ENCODE measurements at places on chromosomes 12 and 14. TPM values are rescaled to one million over a fixed set of nuclear protein-coding genes. Genes with fewer than 3 reads are reported as not detected.

RASSF9 gene
- 0.59 TPM for total RNA-seq

TNS2 gene
- 107 TPM for total RNA-seq

CLEC2A gene
- not detected for total RNA-seq

CLEC4C gene
- total RNA-seq: not detected

BMP4 gene
- 2.1 TPM for total RNA-seq

SRSF5 gene
- 87.9 TPM for total RNA-seq

LRRC43 gene
- 0.31 TPM for total RNA-seq

GRCh38 chr12:25981597-25981996, 23.1 kb downstream of the RASSF8 start:
- H3K36me3 ChIP-seq: no peaks in the 10 kb centered on the region
- no peak overlapping the region for H3K27ac ChIP-seq
- DNase-seq: no peak
- no peaks in the 10 kb centered on the region for H3K27me3 ChIP-seq

GRCh38 chr14:22152161-22152870, 436.7 kb downstream of the DAD1 start:
- no peaks in the 10 kb centered on the region for H3K4me1 ChIP-seq
- no peak for DNase-seq
- no peak overlapping the region for H3K27ac ChIP-seq

DNA sequence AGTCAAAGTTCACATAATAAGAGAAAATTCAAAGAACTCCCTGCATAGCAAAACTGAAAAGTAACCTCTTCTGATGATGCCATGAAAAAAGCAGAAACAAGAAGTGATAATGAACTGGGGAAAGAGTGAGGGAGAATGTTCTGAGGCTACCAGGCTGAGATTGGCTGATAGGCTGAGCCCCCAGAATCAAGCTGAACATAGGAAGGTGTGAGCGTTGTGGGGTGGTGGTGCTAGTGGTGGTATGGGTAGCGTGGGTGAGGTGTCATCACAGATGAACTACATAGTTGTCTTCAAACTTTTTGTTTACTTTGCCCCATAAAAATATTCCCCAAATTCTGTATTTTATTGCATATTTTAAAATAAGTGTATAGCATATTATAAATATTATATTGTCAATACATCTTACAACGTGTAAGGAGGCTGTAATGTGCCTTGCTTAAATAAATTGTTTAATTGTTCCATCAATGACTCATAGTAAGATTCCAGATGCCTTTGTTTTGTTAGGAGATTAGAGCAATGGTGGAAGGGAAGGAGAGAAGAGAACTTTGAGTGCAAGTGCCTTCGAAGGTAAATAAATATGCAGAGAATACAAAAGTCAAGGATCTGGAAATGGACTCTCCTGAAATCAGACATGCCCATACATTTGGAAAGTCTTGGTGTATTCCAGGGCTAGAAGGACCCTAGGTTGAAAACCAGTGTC, 15.8 kb upstream of the CFAP54 start:
- no peak overlapping the region for H3K4me3 ChIP-seq
- H3K36me3 ChIP-seq: no peaks in the 10 kb centered on the region
- no peak for DNase-seq
- no peaks in the 10 kb centered on the region for H3K4me1 ChIP-seq
- H3K27ac ChIP-seq: no peak overlapping the region

DNA sequence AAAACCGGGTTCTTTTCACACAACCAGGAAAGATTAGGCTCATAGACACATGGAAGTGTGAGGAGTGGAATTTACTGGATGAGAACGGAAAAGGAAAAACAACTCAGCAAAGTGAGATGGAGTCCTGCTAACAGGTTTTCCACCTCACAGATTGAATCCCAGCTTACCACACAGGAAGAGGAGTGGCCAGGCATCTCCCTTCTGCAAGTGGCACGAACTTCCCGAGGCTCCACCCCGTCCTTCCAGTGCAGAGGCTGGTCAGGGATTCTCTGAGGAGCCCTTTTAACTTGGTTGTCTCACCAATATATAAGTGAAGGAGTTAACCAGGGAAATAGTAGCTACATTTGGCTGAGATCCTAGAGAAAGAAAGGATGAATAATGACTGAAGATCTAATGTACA, 102.8 kb downstream of the SCAF11 start:
- DNase-seq: no peak
- no peaks in the 10 kb centered on the region for H3K27me3 ChIP-seq
- peaks cover 8% of the 10 kb centered on the region for H3K36me3 ChIP-seq

- peak; percentile 61 for DNase-seq
- no peaks in the 10 kb centered on the region for H3K36me3 ChIP-seq
- H3K4me3 ChIP-seq: no peak overlapping the region
- no peaks in the 10 kb centered on the region for H3K4me1 ChIP-seq
Measured at GRCh38 chr14:29637411-29637810, 290.2 kb downstream of the PRKD1 start.

GRCh38 chr12:64385019-64385418, 5.5 kb downstream of the C12orf56 start:
- H3K27ac ChIP-seq: no peak overlapping the region
- no peaks in the 10 kb centered on the region for H3K4me1 ChIP-seq
- H3K36me3 ChIP-seq: no peaks in the 10 kb centered on the region
- DNase-seq: no peak
- H3K4me3 ChIP-seq: no peak overlapping the region
- H3K27me3 ChIP-seq: no peaks in the 10 kb centered on the region

- H3K36me3 ChIP-seq: no peaks in the 10 kb centered on the region
- peak overlapping the region; percentile 80 for H3K27ac ChIP-seq
- no peaks in the 10 kb centered on the region for H3K4me1 ChIP-seq
- DNase-seq: peak; percentile 63
- peak overlapping the region; percentile 31 for H3K4me3 ChIP-seq
- H3K27me3 ChIP-seq: no peaks in the 10 kb centered on the region
Measured at GRCh38 chr12:6953442-6954315, 2.5 kb downstream of the PTPN6 start.

DNA sequence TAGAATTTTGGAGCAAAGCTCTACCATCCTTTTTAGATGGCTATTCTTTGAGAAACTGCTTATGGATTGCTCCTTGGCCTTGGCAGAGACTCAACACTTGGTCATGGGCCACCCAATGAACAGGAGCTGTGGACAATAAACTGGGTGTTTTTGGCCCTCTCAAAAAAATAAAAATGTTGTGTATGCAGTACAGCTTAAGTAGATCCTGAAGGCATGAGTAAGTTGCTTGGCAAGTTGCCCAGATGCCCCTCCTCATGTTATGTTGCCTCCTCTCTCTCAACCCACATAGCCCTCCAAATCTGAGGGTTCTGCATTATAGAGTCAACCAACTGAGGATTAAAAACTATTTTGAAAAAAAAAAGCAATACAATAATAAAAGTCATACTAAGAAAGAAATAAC, 124.9 kb downstream of the ATP23 start:
- no peak overlapping the region for H3K27ac ChIP-seq
- H3K4me1 ChIP-seq: no peaks in the 10 kb centered on the region
- H3K36me3 ChIP-seq: no peaks in the 10 kb centered on the region
- no peak overlapping the region for H3K4me3 ChIP-seq
- no peak for DNase-seq
- H3K27me3 ChIP-seq: no peaks in the 10 kb centered on the region

DNA sequence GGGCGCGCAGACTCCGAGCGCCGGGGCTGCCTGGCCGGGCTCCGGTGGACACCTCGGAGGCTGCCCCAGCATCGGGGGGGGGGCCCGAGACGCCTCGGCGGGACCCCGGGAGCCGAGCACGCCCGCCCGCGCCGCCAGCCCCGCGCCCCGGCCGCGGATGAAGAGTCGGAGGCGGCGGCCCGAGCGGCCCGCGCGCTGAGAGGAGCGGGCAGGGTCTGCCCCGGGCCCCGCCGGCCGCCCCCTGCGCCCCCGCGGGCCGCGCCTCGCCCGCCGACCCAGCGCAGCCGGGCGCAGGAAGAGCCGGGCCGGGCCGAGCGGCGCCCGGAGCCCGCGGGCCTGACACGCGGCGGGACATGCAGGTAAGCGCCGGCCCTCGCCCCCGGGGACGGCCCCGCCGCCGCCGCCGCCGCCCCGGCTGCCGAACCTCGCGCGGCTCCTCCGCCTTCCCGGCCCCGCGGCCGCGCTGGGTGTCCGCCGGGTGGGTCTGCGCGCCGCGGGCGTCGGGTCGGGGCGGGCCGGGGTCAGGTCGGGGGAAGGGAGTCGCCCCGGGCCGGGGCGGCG, 63.7 kb downstream of the FBXL14 start:
- DNase-seq: no peak
- peak overlapping the region; percentile 37 for H3K4me3 ChIP-seq
- peaks cover 8% of the 10 kb centered on the region for H3K27me3 ChIP-seq
- H3K36me3 ChIP-seq: no peaks in the 10 kb centered on the region
- H3K27ac ChIP-seq: no peak overlapping the region

- no peak overlapping the region for H3K27ac ChIP-seq
- no peak for DNase-seq
- H3K4me1 ChIP-seq: peaks cover 11% of the 10 kb centered on the region
- H3K27me3 ChIP-seq: no peaks in the 10 kb centered on the region
- no peak overlapping the region for H3K4me3 ChIP-seq
Measured at GRCh38 chr12:6269986-6270385, 40.5 kb upstream of the PLEKHG6 start.

DNA sequence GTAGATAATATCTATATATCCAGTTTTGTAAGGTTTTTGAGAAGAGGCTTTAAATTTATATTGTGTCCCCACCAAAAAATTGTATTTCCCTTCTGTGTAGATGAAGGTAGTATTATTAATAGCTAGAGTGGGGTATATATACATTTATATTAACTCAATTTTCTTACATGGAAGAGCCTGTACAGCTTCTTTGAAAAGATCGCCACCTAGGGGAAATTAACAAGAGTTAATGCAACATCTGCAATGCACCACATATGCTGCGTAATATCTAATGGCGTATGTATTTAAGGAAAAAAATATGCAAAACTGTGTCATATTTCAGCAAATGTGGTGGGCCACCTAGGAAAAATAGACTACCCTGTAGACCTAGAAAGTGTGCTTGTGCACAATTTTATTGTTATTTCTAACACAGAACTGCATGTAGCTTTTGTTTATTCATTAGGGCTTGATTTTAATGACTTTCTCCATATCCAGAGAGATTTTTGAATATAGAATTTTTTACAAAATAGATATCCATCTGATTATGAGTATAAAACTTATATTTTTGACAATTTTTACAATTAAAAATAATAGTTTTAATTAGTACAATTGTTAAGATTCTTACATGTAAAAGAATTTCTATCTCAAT, 14.0 kb downstream of the CCER1 start:
- no peak for DNase-seq
- H3K27ac ChIP-seq: no peak overlapping the region
- H3K27me3 ChIP-seq: no peaks in the 10 kb centered on the region
- no peaks in the 10 kb centered on the region for H3K4me1 ChIP-seq
- H3K36me3 ChIP-seq: no peaks in the 10 kb centered on the region
- no peak overlapping the region for H3K4me3 ChIP-seq

DNA sequence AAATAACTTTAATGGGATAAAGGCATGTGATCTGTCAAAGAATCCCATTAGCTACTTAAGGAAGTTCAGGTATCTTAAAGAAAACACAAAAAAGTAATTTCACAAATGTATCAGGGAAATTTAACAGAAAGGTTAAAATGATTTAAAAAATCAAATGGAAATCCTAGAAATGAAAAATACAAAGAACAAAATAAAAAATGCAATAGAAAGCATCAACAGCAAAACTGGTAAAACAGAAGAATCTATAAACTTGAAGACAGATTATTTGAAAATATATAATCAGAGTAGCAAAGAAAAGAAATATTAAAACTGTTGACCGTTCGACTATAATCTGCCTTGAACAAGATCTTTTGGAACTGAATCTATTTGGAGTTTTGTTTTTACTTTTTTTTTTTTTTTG, 279.4 kb upstream of the SYT1 start:
- H3K27ac ChIP-seq: no peak overlapping the region
- no peaks in the 10 kb centered on the region for H3K27me3 ChIP-seq
- no peaks in the 10 kb centered on the region for H3K36me3 ChIP-seq
- no peaks in the 10 kb centered on the region for H3K4me1 ChIP-seq
- H3K4me3 ChIP-seq: no peak overlapping the region

DNA sequence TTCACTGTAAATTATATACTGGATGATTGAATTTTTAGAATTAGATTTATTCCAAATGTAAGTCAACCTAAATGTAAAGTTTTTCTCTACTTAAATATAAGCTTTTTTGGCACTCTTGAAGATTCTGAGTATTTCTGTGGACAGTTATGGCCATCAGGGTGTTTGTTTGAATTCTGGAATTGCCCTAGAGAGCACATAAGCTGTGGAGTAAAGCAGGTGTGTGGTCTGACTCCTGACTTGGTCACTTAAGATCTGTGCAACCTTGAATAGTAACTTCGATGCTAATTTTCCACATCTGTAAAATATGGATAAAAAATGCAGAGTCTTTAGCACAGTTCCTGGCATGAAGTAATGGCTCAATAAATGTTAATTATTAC, 64.4 kb downstream of the FUT8 start:
- H3K27ac ChIP-seq: no peak overlapping the region
- H3K4me3 ChIP-seq: no peak overlapping the region
- H3K4me1 ChIP-seq: no peaks in the 10 kb centered on the region
- H3K27me3 ChIP-seq: no peaks in the 10 kb centered on the region
- no peaks in the 10 kb centered on the region for H3K36me3 ChIP-seq

- no peaks in the 10 kb centered on the region for H3K36me3 ChIP-seq
- no peak overlapping the region for H3K4me3 ChIP-seq
- no peak for DNase-seq
- no peak overlapping the region for H3K27ac ChIP-seq
- no peaks in the 10 kb centered on the region for H3K4me1 ChIP-seq
Measured at GRCh38 chr14:73173092-73173735, 36.9 kb downstream of the PSEN1 start.

- H3K4me3 ChIP-seq: no peak overlapping the region
- no peaks in the 10 kb centered on the region for H3K27me3 ChIP-seq
- H3K36me3 ChIP-seq: no peaks in the 10 kb centered on the region
- no peak overlapping the region for H3K27ac ChIP-seq
- H3K4me1 ChIP-seq: no peaks in the 10 kb centered on the region
- DNase-seq: no peak
Measured at GRCh38 chr14:30240685-30241084, 313.0 kb upstream of the PRKD1 start.

GRCh38 chr12:8047842-8048241, 15.3 kb downstream of the FOXJ2 start:
- no peaks in the 10 kb centered on the region for H3K27me3 ChIP-seq
- no peak overlapping the region for H3K27ac ChIP-seq
- peaks cover 10% of the 10 kb centered on the region for H3K36me3 ChIP-seq
- no peak overlapping the region for H3K4me3 ChIP-seq
- no peak for DNase-seq

All from right lobe of liver (tissue), 6 donors.